ENCODE measurements at places on chromosomes 16 and 17. TPM values are rescaled to one million over a fixed set of nuclear protein-coding genes. Genes with fewer than 3 reads are reported as not detected.

Gene C17orf100
- total RNA-seq, result 2.5 TPM

DNA sequence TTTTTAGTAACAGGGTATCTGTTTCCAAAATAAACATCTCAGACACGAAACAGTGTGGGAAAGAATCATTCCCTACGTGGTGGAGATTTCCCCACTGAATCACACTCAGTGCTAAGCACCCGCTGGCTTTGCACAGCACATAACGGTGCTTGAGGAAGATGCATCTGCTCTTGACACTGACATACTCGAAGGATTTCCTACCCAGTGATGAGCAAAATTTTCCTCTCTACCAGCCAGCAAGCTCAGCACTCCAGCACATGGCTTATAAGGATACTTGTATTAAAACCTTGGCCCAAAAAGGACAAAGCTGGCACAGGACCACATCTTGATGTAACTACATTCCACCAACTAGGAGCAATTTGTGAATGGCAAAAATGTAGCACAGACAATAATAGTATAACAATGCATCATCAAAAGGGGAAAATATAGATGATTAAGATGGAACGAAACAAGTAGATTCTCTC lies 59.0 kb downstream of the ANKFY1 start:
- no peak overlapping the region for H3K27ac ChIP-seq
- H3K27me3 ChIP-seq, result no peaks in the 10 kb centered on the region
- H3K36me3 ChIP-seq, result peaks cover 51% of the 10 kb centered on the region

Gene TMEM92
- total RNA-seq, result not detected

DNA sequence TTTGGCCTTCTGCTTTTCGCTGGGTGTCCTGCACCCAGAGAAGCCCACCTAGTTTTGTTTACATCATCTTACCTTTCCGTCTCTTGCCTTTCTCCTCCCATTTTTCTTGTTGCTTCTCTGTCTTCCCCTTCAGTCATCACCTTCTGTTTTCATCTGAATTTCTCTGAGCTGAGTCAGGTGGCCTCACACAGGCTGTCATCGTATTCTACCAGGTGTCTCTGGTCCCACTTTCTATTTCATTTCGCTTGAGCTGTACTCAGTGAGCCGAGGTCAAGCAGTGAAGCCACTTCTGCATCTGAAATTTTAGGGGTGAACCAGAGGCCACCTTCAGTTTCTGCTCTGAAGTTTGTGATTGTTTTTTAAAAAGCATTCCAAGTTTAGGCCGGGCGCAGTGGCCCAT lies 9.7 kb downstream of the CRAMP1 start:
- no peak overlapping the region for H3K4me3 ChIP-seq
- peaks cover 14% of the 10 kb centered on the region for H3K4me1 ChIP-seq
- no peak for DNase-seq
- H3K36me3 ChIP-seq, result peaks cover 21% of the 10 kb centered on the region

GRCh38 chr16:2719328-2720063 lies 528 bp downstream of the PRSS27 start:
- no peaks in the 10 kb centered on the region for H3K36me3 ChIP-seq
- no peak overlapping the region for H3K27ac ChIP-seq
- peak overlapping the region; percentile 40 for H3K4me3 ChIP-seq
- H3K4me1 ChIP-seq, result peaks cover 14% of the 10 kb centered on the region
- peaks cover 5% of the 10 kb centered on the region for H3K27me3 ChIP-seq

GRCh38 chr17:38330941-38331411 lies 12.8 kb downstream of the GPR179 start:
- no peak overlapping the region for H3K27ac ChIP-seq
- H3K4me3 ChIP-seq, result no peak overlapping the region
- peaks cover 2% of the 10 kb centered on the region for H3K27me3 ChIP-seq
- no peaks in the 10 kb centered on the region for H3K36me3 ChIP-seq

- peaks cover 24% of the 10 kb centered on the region for H3K36me3 ChIP-seq
- H3K27me3 ChIP-seq, result no peaks in the 10 kb centered on the region
- H3K4me3 ChIP-seq, result no peak overlapping the region
- H3K27ac ChIP-seq, result no peak overlapping the region
- peaks cover 14% of the 10 kb centered on the region for H3K4me1 ChIP-seq
These were observed 84.5 kb downstream of the TNRC6C start for GRCh38 chr17:78043031-78043430.

Gene CA5A
- total RNA-seq, result not detected

Gene HCRT
- not detected for total RNA-seq

Gene KRTAP17-1
- total RNA-seq, result not detected

- peaks cover 66% of the 10 kb centered on the region for H3K4me1 ChIP-seq
- peak; percentile 94 for DNase-seq
- H3K36me3 ChIP-seq, result peaks cover 80% of the 10 kb centered on the region
- H3K27ac ChIP-seq, result peak overlapping the region; percentile 98
- peak overlapping the region; percentile 92 for H3K4me3 ChIP-seq
- H3K27me3 ChIP-seq, result no peaks in the 10 kb centered on the region
These were observed 5.9 kb upstream of the CD68 start for GRCh38 chr17:7573324-7574080.
